Breast epithelium (tissue), 4 donors: ENCODE measurements at places on chromosomes 2 and 18.

DNA sequence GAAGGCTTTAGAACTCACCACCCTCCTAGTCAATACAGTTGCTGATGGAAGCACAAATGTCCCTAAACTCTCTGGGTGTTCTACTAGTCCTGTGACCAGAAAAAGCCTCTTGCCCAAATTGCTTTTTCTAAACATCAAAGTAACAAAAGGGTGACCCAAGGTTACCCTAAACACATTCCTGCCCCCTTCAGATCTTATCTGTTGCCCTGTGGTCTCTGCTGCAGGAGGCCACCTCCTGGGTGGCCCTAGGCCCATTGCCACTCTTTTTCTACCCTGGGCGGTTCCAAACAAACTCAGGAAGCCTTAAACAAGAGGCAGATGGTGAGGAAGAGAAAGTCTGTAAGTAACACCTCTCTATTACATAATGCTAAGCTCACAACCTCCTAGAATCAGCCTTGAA, 3.3 kb downstream of the RNF152 start:
- H3K4me1 ChIP-seq: no peaks in the 10 kb centered on the region
- H3K27me3 ChIP-seq: no peaks in the 10 kb centered on the region
- H3K36me3 ChIP-seq: no peaks in the 10 kb centered on the region
- H3K27ac ChIP-seq: peak overlapping the region; percentile 19
- no peak for DNase-seq

DNA sequence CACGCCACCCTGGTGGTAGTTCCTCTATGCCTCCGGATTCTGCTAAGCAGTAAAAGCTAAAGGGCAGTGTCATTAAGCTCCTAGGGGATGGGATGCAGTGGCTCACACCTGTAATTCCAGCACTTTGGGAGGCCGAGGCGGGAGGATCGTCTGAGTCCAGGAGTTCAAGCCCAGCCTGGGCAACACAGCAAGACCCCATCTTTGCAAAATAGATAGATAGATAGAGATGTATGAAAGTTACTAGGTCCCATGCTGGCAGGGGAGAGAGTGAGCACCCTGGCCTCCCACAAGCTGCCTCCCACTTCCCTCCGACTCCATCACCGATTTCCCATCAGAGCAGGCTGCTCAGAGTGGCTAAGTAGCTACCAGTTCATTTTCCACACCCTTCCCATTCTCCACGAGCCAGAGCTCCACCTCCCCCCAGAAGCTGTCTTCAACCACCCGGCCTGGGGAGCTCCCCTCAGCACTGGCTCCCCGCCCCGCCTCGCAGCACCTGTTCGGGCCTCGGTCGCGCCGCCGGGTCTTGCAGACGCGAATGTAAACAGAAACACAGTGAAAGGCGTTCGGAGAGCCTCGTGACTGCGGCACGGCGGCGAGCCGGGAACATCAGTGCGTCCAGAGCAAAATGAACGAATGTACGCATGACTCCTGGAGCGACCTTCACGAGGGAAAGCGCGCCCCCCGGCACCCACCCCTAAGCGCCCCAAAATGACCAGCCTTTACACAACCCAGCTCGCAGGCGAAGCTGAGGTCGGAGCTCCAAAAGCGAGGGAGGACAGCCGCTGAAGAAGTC, 598 bp upstream of the CEP68 start:
- no peak for DNase-seq
- peak overlapping the region; percentile 75 for H3K27ac ChIP-seq
- H3K27me3 ChIP-seq: no peaks in the 10 kb centered on the region

DNA sequence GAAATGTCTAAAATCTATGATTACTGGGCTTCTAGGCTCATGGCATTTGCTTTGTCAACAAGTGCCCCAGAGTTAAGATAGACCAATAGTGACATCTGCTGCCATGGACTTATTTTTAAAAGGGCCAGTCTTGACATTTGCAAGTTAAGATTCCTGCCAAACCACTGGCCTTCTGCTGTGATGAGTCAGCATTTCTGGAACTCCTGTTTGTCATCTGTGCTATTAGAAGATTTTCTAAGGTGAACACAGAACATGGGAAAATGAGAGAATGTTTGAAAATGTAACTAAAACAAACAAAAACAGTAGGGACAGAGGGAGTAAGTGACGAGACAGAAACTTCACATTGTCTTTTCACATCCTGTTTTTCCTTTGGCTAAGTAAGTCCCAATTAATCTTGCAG, 93.7 kb upstream of the WDR75 start:
- no peak overlapping the region for H3K4me3 ChIP-seq
- no peaks in the 10 kb centered on the region for H3K4me1 ChIP-seq

DNA sequence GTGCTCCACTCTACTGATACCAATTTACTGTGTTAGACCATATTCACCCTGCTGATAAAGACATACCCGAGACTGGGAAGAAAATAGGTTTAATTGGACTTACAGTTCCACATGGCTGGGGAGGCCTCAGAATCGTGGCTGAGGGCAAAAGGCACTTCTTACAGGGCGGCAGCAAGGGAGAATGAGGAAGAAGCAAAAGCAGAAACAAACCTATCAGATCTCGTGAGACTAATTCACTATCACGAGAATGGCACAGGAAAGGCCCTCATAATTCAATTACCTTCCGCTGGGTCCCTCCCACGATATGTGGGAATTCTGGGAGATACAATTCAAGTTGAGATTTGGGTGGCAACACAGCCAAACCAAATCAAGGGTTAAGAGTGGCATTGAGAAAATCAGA, 65.2 kb downstream of the LDLRAD4 start:
- H3K4me1 ChIP-seq: no peaks in the 10 kb centered on the region
- H3K4me3 ChIP-seq: no peak overlapping the region
- H3K27me3 ChIP-seq: no peaks in the 10 kb centered on the region
- H3K36me3 ChIP-seq: no peaks in the 10 kb centered on the region
- no peak for DNase-seq
- no peak overlapping the region for H3K27ac ChIP-seq

- no peaks in the 10 kb centered on the region for H3K4me1 ChIP-seq
- H3K27me3 ChIP-seq: no peaks in the 10 kb centered on the region
- no peaks in the 10 kb centered on the region for H3K36me3 ChIP-seq
- peak overlapping the region; percentile 6 for H3K27ac ChIP-seq
- H3K4me3 ChIP-seq: peak overlapping the region; percentile 92
- no peak for DNase-seq
These were observed 2.3 kb downstream of the MAT2A start for GRCh38 chr2:85541262-85541661.

DNA sequence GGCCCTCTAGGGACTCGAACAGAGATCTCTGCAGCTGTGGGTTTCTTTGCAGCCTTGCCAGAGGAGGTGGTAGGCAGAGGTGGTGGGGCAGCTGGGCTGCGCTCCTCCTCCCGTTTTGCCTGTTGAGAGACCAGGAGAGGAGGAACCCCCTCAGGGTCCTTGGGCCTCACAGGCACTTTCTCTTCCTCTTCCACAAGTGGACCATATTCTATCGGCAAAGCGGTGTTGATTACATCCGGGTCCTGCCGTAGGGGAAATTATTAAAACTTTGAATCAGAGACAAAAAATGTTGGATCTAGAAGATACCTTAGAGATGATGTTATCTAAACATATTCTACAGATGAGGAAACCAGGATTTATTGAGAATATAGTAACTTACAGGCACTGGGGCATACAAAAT, 78.5 kb downstream of the CLIP4 start:
- no peaks in the 10 kb centered on the region for H3K27me3 ChIP-seq
- DNase-seq: no peak
- no peak overlapping the region for H3K27ac ChIP-seq
- no peak overlapping the region for H3K4me3 ChIP-seq
- no peaks in the 10 kb centered on the region for H3K36me3 ChIP-seq

- no peaks in the 10 kb centered on the region for H3K36me3 ChIP-seq
- H3K27me3 ChIP-seq: no peaks in the 10 kb centered on the region
- no peaks in the 10 kb centered on the region for H3K4me1 ChIP-seq
- H3K27ac ChIP-seq: no peak overlapping the region
- no peak overlapping the region for H3K4me3 ChIP-seq
- no peak for DNase-seq
These were observed 334.3 kb upstream of the VWC2L start for GRCh38 chr2:214076527-214076926.

- no peak for DNase-seq
- H3K36me3 ChIP-seq: no peaks in the 10 kb centered on the region
- H3K4me3 ChIP-seq: no peak overlapping the region
- no peak overlapping the region for H3K27ac ChIP-seq
- no peaks in the 10 kb centered on the region for H3K4me1 ChIP-seq
These were observed 490.6 kb downstream of the IRS1 start for GRCh38 chr2:226308986-226309385.

DNA sequence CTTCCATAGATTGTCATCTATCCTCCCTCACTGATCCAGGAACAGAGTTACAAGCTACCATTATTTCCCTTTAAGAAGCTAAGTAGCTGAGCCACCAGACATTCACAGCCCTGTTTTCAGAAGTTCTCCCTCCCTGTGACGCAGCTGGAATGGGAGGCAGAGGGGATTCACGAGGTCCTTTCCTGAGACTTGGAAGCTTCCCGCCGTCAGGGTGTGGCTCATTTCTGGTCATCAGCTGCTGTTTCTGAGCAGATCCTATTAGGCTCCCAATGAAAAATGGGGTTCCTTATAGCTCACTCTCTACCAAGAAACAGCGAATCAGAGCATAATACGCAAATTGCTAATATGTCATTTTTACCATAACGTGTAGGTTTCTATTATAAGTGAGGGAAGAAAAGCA, 559.3 kb upstream of the ID2 start:
- no peaks in the 10 kb centered on the region for H3K27me3 ChIP-seq
- no peak for DNase-seq
- H3K36me3 ChIP-seq: no peaks in the 10 kb centered on the region
- no peak overlapping the region for H3K27ac ChIP-seq
- no peaks in the 10 kb centered on the region for H3K4me1 ChIP-seq
- no peak overlapping the region for H3K4me3 ChIP-seq

- peak overlapping the region; percentile 6 for H3K4me3 ChIP-seq
- no peaks in the 10 kb centered on the region for H3K4me1 ChIP-seq
- H3K27ac ChIP-seq: peak overlapping the region; percentile 13
- no peaks in the 10 kb centered on the region for H3K36me3 ChIP-seq
- no peaks in the 10 kb centered on the region for H3K27me3 ChIP-seq
- no peak for DNase-seq
These were observed 34.2 kb downstream of the CERS6 start for GRCh38 chr2:168490015-168490874.

DNA sequence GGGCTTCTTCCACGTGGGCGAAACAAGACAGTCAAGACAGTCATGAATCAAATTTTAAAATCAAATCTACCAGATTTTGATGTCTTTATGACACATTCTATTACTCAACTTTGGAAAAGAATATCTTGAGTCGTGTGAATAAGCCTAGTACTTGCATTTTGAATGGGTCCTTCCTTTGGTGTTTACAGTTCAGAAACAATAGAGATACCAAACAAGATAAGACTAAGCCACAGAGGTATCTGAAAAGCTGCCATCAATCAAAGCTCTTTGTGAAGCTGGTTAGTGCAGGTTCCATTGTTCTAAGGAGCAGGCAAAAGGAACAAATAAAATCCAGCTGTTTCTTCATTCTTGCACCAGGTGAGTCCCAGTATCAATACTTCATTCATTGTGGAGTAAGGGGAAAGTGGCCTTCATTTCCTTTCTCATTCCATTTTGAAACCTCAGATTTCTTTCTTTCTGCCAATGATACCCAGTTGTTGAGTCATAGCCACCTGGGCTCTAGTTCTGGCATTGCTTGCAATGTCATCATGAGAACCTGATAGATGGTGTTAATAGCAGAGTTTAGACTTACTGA, 151.7 kb upstream of the L3MBTL4 start:
- H3K4me3 ChIP-seq: no peak overlapping the region
- no peaks in the 10 kb centered on the region for H3K27me3 ChIP-seq

DNA sequence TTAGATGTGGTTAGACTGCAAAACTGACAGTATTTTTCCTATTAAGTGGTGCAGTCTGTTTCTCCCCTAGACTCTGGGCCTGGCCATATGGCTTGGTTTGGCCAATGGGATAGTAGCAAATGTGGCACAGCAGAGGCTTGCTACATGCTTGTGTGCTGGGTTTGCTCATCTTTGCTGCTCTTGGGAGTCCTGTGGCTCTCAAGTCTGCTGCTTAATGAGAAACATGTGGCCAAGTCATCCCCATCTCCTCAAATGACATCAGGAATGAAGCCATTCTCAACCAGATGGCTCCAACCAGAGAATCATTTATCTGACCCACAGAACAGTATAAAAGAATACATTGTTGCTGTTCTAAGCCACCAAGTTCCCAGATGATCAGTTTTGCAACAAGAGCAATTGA, 57.1 kb upstream of the PAX3 start:
- no peak for DNase-seq
- H3K27me3 ChIP-seq: no peaks in the 10 kb centered on the region
- H3K4me3 ChIP-seq: no peak overlapping the region

DNA sequence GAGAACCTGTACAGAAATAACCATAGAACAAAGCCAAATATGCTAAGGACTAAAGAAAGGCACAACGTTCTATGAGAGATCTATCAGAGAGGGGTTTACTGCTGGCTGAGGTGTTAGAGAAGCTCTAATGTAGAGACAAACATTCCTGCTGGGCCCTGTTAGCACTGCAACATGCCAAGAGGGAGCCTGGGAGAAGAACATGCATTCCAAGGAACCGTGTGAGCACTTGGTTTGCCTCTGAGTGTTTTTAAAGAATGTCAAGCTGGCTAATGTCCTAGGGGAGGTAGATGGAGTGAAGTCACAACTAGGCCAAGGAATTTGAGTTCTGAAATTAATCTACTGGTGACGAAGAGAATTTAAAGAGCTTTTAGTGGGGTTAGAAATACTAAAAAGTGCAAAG, 384.3 kb upstream of the LYPD1 start:
- H3K36me3 ChIP-seq: no peaks in the 10 kb centered on the region
- H3K4me1 ChIP-seq: no peaks in the 10 kb centered on the region
- H3K4me3 ChIP-seq: no peak overlapping the region
- no peak for DNase-seq
- H3K27ac ChIP-seq: no peak overlapping the region
- no peaks in the 10 kb centered on the region for H3K27me3 ChIP-seq

DNA sequence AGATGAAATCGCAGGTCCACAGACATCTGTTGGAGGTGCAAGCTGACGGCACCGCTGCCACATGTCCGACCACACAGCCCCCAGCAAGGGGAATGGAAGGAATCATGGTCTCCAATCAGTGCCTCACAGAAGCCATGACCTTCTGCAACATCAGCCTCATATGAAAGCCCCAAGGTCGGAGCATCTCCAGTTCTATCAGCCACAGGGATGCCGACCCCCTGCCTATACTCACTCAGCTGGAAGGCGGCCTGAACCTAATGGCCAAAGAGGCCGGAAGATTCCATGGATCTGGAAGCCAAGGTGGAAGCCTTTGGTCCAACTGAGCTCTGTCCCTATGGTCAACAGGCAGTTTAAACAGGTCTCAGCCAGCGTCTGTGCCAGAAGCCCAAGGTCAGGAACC, 278.8 kb downstream of the TNS1 start:
- H3K27me3 ChIP-seq: no peaks in the 10 kb centered on the region
- no peak for DNase-seq
- no peaks in the 10 kb centered on the region for H3K36me3 ChIP-seq
- H3K4me1 ChIP-seq: no peaks in the 10 kb centered on the region
- H3K4me3 ChIP-seq: no peak overlapping the region
